ENCODE measurements at places on chromosomes 1 and 21.
A peak's percentile ranks its signal among the peaks of the same experiment; 100 is the strongest.

DNA sequence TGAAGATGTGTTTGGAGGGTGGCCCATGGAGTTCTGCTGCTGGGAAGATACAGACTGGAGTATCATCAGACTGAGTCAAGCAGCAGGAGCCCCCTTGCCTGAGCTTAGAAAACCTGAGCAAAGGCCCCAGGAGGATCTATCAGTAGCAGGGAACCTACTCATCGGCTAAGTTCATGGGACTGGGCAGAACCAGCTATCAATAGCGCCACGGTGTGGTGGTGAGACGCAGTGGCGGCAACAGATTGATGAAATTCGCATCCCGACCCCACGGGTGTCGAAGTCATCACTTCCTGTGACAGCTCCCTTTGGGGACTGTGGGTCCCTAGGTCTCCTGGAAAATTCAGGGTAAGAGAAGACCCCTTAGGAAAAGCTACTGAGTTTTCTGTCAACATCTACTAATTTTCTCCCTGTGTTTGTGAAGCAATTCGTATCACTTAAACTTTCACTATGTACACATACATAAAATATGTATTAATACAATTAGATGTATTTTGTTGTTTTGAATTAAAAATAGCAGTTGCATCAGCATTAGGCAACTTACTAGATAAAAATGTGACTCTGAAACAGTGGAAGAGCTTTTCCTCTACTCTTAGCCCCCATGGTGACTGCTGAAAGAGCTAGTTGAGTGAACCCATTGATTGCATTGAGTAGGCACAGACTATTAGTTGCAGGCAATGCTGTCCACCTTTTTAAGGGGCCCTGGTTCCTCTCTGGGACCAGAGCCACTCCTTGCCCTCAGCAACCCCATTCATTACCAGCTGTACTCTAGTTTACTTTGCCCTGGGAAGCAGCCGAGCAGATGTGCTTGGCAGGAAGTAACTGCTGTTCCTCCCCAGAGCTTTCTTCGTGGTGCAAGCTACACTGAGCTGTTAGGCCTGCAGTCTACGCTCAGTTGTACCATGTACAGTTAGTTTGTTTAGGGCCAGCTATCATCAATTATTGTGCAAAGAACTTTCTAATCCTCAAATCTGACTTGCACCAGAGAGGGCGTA is 7.3 kb upstream of the CACNA1S start:
- no peak for DNase-seq

DNA sequence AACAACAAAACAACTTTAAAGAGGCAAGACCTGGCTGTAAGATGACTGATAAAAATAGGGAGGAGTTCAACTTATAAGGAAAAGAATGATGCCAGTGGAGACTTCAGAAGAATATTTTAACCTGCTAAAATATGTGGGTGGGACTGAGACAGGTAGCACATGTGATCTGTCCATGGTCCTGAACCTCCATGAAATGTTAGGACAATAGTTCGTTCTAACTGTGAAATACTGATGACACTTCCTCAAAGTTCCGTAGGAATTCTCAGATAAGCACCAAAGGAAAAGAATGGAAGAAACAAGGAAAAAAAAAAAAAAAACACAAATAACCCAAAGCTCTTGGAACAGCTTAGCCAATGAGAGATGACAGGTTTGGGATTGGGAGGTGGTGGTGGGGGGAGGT is 44.7 kb downstream of the CDC42BPA start:
- DNase-seq = no peak

GRCh38 chr1:51565009-51565408 is 45.9 kb upstream of the EPS15 start:
- no peak for DNase-seq

- DNase-seq = no peak
Observed at GRCh38 chr1:203479646-203480045, 4.0 kb downstream of the PRELP start.

GRCh38 chr1:20376880-20377494 is 86.3 kb downstream of the VWA5B1 start:
- DNase-seq = peak; percentile 60

DNA sequence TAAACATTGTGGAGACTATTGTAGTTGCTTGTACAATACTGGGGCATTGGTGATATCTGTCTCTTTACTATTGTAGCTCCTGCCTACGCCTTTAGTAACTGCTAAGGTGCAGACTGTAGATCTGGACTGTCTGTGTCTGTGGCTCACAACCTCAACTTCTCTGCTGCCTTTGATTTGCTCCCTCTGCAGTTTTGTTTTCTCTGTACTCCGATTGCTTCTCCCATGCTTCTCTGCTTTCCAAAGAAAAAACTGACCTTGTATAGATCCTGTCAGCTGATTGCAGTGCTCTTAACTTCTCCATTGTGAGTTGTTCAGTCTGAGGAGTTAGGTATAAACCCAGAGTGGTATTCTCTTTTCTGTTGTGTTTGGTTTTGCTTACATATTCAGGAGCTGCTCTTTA is 15.3 kb downstream of the MAGI3 start:
- DNase-seq = no peak

- peak; percentile 94 for DNase-seq
Observed at GRCh38 chr1:109214695-109215623, 1.2 kb downstream of the SARS1 start.

- DNase-seq = no peak
Observed at GRCh38 chr1:109712321-109712864, 342 bp downstream of the GSTM5 start.

DNA sequence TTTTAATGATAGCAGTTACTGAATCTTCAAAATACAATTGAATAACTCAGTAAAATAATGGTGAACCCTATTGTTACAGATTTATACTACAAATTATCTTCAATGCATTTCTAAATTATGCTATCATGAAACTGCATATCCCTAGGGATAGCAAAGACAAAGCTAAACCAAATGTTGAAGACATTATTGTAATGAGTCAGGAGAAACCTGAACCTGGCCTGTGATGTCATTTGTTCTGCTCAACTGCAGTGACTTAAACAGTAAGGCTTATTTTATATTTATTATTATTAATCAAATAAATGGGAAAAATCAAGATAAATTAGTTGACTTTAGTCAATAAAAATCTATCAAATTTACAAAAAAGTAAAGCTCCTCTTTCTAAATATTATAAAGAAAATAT is 100.3 kb downstream of the UCHL5 start:
- DNase-seq = no peak

DNA sequence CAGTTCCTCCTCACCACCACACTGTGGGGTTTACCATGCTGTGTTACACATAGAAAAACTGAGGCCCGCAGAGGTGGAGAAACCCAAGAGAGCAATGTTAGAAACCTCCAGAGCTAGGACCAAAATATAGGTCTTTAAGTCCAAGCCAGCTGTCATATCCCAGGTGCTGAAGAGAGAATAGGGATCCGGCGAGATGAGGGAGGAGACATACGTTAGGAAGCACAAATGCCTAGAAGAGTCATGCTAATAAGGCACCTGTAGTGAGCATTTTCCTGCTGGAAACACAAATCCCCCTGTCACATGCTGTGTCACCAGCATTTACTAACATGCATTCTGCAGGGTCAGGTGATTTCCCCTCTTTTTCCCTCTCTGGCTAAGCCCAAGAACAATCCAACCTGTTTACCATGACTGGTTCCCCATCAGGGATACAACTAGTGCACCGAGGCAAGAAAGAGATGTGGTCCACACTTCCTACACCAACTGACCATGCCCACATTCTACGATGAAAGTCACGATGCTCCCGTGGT is 168.6 kb upstream of the CAMK1G start:
- no peak for DNase-seq

DNA sequence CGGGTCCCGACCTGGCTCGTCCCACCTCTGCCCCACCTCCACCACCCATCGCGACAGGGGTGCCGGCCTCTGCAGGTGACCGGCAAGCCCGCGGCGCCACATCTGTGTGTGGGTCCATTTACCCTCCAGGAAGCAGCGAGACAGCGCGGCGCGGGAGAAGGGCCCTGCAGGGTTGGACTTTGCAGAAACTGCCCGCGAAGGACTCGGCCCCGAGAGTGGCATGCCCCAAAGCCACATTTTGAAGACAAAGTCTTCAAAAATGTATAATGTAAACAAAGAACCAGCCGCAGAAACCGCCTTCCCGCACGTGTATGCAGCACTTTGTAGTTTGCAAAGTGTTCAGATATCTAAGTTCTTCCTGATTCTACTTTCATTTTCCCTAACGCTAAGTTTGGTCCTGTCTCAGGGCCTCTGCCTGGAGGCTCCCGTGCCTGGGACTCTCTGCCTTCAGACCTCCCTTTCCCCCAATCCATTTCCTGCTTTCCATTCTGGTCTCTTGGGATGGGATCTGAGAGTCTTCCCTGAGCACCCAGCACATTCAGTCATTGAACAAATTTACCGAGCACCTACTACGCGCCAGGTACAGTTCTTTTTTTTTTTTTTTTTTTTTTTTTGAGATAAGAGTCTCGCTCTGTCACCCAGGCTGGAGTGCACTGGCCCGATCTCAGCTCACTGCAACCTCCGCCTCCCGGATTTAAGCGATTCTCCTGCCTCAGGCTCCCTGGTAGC is 524 bp upstream of the TMCO4 start:
- no peak for DNase-seq

DNA sequence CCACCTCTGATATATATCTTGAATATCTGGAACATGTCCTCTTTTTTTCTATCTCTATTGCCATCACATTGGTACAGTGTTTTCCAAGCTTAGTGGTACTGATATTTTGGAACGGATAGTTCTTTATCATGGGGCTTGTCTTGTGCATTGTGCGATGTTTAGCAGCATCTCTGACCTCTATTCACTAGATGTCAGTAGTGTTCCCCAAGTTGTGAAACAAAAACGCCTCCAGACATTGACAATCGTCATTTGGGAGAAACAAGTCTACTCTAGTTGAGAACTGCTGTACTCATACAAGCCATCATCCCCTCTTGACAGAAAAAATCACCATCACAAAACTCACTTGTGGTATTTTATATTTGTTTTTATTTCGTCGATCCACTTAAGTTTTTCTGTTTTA is 79.7 kb upstream of the CHODL start:
- peak; percentile 57 for DNase-seq

DNA sequence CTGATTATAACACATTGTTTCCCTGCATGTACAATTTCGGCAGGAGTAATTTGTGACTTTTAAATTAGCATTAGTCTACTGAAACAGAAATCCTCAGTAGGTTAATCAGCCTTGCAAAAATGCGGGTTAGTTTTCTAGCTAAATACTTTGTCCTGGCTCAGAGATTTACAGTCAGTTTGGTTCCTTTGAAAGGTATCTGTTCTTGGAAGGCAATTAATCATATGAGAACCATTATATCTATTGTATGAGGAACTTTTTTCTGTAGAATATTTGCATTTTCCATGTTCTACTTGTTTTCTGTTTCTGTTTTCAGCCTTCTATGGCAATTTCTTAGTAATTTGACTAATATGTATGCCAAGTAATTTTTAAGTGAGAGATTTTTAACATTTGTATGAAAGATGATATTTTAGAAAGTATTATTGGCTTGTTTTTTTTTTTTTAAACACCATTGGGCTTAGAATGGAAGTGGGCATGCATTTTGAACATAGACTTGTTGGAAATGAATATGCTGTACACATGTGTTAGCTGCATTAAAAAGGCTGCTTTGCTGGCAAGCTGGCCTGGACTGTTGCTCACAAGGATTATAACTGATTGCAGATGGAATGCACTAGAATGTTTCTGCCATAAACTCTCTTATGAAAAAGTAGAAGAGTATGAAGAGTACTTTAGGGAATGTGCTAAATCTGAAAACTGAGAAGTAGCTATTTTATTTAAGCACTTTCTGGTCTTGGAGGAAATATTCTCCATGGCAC is 26.2 kb downstream of the KIF1B start:
- DNase-seq = no peak

DNA sequence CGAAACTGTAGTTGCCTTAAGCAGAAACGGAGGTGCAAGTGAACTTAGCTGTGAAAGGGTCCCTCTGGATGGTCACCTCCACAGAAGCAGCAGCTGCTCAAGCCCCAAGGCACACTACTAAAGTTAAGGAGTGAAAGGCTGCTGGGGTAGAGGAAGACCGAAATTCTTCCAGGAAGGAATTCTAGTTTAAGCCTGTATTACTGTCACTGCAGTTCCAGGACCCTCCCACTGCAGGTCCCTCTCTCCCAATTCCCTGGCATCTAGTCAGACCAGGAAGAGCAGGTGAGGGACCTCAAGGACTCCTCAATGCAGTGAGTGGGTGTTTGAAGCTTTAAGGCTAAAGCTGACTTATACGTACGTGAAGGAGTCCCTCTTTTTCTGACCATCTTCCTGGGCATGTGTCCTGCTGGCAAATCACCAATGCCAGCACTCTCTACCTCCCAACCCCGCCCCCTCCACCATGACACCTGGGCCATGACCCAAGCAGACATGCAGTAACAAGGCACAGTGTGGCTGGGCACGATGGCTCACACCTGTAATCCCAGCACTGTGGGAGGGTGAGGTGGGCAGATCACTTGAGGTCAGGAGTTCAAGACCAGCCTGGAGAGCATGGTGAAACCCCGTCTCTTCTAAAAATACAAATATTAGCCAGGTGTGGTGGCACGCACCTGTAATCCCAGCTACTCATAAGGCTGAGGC is 57.2 kb downstream of the TGFBR3 start:
- no peak for DNase-seq

DNA sequence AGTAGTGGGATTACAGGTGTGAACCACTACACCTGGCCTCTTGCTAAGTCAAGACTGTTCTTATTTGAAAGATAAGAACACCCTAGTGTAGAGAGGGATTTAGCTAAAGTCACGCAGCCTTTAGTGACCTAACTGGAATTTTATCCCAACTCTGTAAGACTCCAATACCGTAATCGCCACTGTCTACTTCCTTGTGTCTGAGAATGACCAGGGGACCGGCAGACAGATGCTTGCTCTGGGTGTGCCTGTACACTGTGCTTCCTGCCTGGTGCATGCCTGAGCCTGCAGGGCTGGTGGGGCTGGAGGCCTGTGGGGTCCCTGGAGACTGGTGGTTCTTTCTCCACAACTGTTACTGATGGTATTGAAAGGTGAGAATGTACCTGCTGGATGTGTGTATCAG is 15.3 kb downstream of the MFSD2A start:
- no peak for DNase-seq

GRCh38 chr1:16372535-16373285 is 5.7 kb downstream of the SZRD1 start:
- DNase-seq = no peak

DNA sequence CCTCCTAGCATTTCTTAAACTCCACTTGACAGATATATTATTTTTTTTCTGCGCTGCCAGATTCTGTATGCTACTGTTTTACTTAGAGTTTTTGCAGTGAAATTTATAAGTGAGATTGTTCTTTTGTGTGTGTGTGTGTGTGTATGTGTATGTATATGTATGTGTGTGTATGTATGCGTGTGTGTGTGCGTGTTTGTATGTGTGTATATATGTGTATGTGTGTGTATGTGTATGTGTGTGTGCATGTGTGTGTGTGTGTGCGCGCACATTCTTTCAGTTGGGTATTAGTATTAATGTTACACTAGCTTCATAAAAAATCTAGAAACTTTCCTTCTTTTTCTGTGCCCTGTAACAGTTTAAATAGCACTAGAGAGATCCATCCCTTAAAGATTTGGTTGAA is 152.6 kb upstream of the CSF3R start:
- DNase-seq = no peak

DNA sequence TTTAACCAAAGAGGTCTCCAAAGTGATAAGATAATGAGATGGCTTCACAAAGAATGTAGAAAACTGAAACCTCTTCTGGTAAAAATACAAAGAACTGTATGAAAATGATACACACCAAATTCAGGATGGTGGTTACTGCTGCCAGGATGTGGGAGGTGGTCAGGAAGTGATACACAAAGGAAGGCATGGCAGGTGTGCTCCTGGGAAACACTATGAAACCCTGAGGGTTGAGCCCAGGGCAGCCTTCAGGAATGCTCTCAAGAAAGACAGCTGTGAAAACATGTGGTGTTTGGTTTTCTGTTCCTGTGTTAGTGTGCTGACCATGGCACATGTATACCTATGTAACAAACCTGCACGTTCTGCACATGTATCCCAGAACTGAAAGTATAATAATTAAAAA is 109.3 kb downstream of the NTNG1 start:
- no peak for DNase-seq

Data from NCI-H524 (cell line).